ENCODE measurements at places on chromosomes 7 and 10.

GRCh38 chr10:130045091-130045652 lies 65.5 kb downstream of the C10orf143 start:
- no peak for DNase-seq

DNA sequence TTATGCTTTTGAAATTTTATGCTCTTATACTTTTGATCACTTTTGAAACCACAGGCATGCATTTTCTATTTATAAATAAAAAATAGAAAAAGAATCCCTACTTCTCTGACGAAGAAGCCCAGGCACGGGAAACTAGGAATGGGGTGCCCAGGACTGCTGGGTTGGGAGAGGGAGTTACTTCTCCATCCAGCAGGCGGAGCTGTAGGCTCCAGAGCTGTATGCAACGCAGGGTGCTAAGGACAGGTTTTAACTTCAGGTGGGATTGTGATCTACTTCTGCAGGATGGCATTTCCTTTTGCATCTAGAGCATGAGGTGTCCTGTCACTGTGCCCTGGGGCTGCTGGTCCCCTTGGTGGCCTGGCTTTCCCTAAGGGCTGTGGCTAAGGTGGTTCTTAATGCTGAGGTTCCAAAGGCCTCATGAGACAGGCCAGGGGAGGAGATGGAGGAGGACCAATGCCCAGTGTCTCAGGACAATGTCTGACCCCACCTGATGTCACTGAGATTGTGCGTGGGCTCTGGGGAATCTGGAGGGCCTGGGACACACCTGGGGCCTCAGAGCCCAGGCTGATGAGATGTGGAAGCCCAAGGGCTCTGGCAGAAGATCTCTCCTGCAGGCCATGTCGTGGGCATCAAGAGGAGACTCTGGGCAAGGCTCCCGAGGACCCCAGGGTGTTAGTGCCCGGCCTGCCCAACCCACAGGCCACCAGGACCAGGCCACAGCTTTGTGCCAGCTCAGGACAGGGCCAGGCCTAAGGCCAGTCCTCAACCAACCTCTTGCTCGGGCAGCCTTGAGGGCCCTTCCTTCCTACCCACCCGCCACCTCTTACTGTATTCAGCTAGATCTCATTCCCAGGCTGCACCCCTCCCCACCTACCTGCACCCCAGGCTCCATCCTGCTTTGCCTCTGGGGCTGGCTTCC lies 507 bp downstream of the CCDC201 start:
- DNase-seq: no peak

- no peak for DNase-seq
These were observed 49.3 kb downstream of the CAMK2B start for GRCh38 chr7:44275957-44276570.

DNA sequence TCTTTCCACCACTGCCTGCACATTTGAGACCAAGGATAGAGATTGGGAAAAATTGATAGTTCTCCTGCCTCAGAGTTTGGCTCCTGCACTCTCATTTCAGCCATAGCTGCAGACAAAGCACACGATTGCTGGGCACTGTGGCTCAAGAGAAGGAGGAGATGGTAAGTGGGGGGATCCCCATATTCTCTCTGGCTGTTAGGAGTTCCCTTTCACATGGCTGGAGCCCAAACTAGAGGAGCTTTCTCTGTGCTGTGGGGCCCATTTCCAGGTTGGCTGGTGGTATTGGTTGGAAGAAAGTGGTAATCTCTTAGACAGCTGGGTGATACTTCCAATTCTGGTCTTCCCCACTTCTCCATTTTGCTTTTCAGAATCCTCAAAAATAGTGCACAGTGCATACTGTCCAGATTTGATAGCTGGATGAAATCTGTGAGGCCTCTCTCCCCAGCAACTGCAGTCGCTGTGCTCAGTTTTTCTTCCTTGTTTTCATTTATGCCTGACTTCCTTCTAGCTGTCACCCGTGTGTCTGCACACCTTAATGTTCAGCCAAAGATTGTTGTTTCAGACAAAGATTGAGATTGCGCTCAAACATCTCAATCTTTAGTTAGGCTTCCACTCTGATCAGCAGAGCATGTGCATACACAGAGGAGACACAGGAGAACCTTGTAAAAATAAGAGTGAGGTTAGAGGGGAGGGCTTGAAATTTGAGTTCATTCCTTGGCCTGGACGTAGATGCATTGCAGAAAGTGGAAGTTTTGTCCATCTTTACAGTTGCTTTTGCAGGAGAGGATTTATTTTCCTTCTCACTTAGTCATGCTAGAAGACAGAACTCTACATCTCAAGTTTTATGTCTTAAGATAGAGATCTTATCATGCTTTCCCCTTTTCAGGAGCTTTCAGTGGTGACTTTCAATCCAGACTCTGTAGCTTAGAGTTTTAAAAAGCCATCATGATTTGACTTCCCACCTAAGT lies 28.6 kb downstream of the RABGEF1 start:
- DNase-seq: no peak

- DNase-seq: no peak
These were observed 2.4 kb downstream of the UCMA start for GRCh38 chr10:13231808-13232207.

DNA sequence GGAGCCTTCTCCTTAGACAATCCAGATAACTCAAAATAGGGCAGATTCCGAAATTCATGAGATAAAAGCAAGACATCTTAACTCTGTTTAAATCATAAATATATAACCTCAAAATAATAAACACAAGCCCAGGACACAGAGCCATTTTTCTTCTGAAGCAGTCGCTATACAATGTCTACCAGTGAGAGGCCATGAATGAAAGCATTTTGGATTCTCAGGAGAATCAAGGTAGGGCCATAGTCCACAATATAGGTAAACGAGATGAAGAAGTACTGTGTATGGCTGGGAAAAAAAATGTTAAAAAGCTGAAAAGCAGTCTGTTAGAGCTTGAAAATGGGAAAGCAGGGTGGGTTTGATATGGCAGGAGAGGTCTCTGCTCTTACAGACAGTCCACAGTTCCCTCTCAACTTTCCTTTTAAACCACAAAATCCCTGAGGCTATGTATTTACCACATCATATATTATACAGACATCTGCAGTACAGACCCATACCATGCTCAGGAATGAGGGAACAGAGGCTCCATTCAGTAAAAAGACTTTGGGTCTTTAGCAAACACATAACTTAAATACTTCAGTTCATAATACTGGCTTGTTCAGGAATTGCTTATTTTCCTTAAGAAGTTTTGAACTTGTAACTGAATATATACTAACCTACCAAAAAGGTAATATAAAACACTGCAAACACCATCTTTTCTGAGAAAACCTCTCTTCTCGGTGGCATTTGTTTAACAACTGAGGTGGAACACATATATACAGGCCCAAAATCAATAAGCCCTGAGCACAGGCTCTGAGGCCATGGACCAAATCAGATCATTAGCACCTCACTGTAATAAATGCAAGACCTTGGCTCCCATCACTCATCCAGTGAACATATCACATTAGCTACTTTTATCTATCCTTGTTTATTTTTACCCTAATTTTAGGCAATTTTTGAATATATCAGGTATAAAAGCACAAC lies 109.3 kb downstream of the SORBS1 start:
- no peak for DNase-seq

GRCh38 chr7:13240349-13240748 lies 552.9 kb downstream of the ARL4A start:
- DNase-seq: no peak

- DNase-seq: no peak
These were observed 20.3 kb downstream of the TTYH3 start for GRCh38 chr7:2651847-2652735.
